ENCODE measurements at places on chromosomes 2 and 18.

DNA sequence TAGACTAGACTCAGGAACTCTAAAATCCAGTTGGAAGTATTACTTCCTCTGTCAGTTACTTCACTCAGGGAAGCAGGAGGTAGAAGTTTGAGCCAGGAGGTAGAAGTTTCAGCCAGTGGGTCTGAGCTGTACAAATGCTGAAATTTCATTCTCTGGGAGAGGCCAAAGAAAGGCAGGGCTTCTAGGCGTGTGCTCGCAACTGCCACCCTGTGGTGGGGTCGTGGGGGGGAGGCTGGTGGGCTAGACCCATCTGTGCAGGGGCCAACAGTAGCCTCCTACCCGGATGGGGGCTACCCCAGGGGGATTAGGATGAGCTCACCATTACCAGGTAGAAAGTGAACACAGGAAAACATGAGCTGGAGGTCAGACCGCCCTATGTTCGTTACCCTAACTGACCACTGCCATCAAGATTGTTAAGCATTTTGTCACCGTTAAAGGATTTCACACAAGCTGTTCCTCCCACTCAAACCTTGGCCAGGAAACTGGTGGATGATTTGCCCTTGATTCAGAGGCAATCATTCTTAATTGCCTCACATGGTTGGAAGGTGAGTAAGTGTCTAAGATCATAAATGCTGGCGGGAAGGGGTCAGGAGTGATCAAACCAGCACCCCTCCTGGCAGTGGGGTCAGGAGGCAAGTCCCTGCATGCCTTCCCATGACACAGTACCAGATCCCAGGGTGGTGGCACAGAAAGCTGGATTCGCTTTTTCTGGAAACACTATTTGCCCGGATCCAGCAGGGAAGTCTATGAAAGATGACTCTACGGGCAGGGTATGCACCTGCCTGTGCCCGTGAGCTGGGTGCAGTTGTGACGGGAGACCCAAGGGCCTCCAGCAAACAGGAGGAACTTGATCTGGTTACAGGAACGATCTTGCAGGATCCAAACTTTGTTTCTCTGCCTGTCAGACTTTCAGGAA lies 5.2 kb upstream of the FHL2 start:
- no peak for DNase-seq

GRCh38 chr18:5237083-5237722 lies 40.1 kb upstream of the AKAIN1 start:
- peak; percentile 26 for DNase-seq

DNA sequence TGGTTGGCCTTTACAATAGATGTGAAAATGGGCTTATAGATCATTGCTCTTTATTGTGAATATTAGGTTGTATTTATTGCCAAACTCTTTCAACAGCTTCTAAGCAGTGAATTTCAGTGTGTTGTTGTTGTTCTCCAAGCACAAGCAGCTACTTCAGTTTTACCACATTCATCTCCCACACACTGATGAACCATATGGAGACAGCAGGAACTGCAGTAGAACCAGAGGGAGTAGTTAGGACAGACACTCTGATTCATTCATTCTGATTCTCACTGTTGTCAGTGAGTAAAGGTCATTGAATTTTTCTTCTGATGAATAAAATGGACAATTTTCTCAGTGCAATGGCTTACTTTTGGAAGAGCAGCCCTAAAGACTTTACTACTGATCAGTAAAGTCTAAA lies 40.2 kb downstream of the CCDC74A start:
- DNase-seq = no peak

GRCh38 chr2:191693778-191694177 lies 15.8 kb downstream of the NABP1 start:
- DNase-seq = no peak

DNA sequence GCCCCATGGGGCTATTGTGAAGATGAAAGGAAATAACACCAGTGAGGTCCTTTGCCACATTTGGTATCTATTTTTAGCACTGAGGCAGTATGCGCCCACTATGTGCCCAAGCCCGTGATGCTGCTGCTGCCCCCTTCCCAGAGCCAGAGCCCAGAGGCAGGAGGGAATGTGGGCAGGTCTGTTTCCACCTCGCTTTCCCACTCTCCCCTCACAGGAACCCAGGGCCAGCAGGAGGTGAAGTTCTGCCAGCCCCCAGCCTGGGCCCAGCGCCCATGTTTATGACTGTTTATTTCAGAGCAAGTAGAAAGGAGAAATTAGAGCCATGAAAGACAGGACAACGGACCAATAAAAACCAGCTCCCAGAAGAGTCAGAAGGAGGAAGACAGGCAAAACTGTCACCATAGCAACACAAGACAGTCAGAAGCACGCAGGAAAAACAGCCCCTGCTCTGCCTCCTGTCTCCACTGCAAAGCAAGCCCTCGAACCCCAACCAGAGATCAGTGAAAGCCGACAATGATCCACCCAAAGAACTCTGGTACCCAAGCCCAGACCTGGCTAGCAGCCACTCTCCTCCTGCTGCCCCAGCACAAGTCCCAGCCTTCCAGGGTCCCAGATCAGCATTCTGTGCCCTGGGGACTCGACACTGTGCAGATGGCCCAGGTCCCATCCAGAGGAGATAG lies 1.4 kb downstream of the CYRIA start:
- no peak for DNase-seq

DNA sequence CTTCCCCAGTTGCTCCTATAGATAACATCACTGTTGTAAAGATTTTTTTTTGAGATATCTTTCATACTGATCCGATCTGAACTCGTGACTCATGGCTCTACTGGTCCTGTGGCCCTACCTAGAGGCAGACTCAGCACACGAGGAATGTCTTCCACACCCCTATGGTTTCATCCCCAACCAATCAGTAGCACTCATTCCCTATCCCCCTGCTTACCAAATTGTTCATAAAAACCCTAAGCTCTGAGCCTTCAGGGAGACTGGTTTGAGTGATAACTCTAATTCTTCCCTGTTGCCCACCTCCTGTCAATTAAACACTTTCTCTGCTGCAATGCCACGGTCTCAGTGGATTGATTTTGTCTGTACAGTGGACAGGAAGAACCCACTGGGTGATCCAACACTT lies 4.2 kb upstream of the SAP130 start:
- DNase-seq = no peak

- no peak for DNase-seq
Observed at GRCh38 chr2:56741601-56742102, 557.9 kb downstream of the CCDC85A start.

GRCh38 chr2:189791338-189792042 lies 7.2 kb downstream of the PMS1 start:
- no peak for DNase-seq

DNA sequence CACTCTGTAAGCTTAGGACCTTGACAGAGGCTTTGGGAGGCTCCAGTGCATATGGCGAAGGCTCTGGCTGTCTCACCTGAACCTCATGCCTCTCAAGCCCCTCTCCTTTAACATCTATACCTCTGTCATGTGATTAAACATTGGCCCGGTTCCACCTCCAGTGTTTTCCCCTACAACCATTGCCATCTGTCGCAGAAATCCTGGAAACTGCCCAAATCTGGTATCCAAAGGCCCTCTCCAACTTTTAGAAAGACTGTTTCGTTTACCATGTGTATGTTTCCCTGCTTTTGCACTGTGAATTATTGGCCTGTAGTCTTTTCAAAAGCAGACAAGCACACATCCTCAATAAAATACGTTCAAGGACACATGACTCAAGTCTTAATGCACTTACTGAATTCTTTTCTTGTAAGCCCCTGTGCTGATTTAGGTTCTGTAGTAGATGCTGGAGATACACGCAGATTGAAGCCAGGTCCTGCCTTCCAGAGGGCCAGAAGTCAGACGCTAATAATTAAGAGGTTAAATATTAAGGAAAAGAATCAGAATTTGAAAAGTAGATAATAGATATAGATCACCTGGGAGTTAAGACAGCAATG lies 386.4 kb upstream of the SLC14A2 start:
- DNase-seq = no peak

- DNase-seq = no peak
Observed at GRCh38 chr2:9699139-9700108, 68.6 kb upstream of the YWHAQ start.
